ENCODE measurements at places on chromosomes 4 and X.

DNA sequence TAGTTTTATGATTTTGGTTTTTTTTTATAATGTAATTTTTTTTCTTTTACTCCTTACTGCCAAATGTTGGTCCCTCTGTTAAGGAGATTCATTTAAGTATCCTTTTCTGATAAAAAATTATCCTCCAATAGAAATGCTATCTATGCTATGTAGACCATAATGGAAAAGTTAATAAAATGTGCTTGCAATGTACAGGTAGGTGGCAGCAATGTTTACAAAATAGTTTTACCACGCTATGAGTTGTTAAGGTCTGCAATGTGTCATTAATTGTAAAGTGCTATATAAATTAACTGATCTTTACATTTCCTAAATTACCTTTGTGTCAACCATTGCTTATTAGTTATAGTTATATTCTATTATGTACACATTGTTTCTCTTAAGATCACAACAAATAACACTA lies 3.8 kb upstream of the CENPC start:
- DNase-seq, result no peak

- no peak for DNase-seq
Measured at GRCh38 chr4:152150214-152150613, 385.7 kb downstream of the FBXW7 start.

- no peak for DNase-seq
Measured at GRCh38 chr4:177285953-177286352, 23.7 kb upstream of the NEIL3 start.

DNA sequence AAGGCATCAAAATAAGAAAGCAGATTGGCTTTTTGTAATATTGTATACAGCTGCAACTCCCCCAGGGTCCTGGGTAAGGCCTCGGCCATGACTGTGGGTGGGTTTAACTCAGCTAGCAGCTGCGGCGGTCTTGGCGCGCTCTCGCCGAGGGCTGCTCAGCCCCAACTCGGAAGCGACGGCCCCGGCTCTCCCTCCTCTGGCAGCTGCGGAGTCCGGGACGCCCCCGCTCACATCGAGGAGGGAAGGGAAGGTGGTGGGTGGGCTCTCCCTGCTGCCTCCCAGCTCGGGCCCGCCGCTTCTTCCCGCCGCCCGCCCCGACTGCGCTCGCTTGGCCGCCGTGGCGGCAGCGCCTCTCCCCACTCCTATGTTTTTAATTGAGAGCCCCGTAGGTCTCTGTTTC lies 51.2 kb downstream of the GPR50 start:
- no peak for DNase-seq

GRCh38 chr4:169458575-169458974 lies 153.8 kb downstream of the NEK1 start:
- DNase-seq, result no peak

DNA sequence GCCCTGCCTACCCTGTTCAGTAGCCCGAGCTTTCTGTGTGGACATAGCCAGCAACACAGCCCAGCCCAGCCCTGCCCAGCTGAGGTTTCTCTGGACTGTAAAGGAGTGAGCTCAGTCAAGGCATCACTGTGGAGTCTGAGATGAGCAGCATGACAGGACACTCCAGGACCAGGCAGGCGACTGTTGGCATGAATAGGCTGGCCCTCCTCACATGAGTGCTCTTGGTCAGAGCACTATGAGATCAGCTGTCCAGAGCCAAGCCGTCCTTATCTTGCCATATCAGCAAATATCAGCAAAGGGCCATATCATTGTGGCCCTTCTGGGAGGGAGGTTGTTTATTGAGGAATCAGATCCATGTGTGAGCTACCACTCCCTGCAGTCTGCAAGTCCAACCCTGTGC lies 30.9 kb downstream of the REELD1 start:
- DNase-seq, result no peak

DNA sequence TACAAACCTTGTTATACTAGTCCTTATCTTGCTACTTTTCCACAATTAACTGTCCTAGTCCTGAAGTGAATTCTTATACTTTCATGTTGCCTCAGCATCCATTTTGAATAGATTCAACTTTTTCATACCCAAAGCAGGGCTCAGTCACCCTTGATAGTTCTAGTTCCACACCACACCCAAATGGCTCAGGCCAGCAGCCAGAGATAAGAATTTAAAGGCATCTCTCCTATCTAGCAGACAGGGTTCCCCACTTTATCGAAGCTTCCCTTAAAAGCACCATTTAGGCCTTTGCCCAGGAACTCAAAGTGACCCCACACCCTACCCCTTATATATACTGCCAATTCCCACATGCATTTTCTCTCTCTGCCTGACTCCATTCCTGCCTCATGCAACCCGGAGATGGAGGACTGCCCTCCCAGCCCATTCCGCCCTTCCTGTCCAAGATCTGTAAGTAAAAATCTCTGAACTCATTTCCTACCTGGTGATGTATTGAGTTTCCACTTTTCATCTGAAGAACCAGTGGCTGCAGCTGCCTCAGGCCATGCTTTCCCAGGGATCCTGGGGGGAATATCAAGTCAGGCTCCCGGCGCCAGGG lies 63.7 kb upstream of the TXK start:
- no peak for DNase-seq

GRCh38 chr4:124596816-124597215 lies 115.7 kb downstream of the ANKRD50 start:
- DNase-seq, result no peak

DNA sequence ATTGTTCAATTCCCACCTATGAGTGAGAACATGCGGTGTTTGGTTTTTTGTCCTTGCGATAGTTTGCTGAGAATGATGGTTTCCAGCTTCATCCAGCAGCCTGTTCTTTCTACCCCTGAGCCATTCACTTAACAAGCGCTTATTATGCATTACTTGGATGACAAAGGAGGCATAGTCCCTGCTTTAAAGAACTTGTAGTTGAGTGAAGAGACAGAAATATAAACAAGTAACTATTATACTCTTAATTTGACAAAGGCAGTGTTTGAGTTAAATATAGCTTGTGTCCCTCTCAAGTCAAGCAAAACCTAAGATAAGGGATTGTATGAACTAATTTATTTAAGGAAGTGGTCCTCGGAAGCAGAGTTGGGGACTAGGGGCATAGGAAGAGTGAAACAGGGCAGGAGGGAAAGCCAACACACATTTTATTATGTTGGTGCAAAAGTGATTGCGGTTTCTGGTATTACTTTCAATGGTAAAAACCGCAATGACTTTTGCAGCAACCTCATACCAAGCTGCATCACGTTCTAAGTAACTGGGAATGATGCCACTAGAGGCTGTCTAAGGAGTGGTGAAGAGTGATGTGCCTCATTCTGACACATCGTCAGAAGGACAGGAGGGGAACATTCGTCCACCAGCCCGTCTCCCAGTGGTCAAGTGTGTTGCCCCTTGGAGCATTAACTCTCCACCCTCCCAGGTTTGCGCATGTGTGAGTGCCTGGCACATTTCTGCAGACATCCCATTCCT lies 41.8 kb downstream of the QDPR start:
- DNase-seq, result no peak

DNA sequence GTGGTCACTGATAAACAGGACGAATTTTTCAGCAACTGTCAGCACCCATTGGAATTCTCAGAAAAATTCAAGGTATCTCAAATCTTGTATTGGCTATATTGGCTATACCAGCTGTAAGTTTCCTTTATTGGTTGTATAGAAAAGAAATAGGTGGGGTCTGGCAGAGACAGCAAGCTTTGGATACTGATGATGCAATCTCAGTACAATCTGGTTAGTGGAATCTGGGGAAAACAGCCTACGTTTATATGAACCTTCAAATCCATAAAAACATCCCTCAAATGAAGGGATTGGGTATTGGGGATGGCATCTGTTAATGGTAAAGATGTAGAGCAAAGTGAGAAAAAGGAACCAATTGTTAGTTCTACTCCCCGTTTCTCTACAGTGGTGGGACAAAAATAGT lies 76.4 kb upstream of the MBNL3 start:
- DNase-seq, result no peak

GRCh38 chr4:179927473-179927872 lies 2315.7 kb upstream of the TENM3 start:
- no peak for DNase-seq

DNA sequence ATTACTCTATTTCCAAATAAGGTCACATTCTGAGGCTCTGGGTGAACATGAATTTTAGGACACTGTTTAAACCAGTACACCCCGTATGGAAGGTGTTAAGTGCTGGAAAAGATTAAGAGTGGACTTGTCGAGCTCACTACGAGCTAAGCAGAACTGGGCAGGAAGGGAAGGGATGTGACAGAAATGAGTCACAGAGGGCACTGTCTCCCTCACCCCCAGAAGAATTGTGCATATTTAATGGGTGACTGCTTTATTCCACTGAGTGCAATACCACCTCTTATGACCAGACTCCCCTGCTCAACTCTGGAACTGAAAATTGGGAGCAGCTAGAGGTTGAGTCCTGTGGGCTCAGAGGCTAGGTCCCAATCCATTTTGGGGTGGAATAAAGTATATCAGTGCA lies 187.4 kb upstream of the RPS6KA3 start:
- DNase-seq, result no peak

DNA sequence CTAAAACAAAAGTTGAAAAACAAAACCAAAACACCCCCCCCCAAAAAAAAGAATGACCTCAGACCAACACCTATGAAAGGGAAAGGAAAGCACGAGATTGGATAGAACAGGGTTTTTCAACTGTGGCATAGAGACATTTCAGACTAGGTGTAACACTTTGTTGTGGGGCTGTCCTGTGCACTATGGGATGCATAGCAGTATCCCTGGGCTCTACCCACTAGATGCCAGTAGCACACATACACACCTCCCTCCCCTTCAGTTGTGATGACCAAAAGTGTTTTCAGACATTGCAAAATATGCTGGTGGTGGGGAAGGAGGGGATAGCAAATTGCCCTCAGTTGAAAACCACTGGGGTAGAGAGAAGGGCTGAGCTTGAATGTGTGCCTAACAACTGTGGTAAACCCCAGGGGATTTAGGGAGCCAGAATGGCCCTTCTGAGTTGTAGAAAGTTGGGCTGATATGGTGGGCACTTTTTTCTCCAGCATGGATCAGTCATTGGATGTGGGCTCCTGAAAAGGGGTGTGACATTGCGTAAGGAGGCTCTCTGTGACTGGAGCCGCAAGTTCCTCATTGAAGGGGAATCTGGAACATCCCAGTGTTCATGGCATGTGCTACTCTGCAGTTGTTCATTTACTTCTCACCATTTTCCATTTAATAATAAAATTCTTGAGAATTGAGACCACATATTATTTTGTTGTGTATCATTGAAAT lies 8.8 kb upstream of the GEMIN8 start:
- DNase-seq, result no peak

DNA sequence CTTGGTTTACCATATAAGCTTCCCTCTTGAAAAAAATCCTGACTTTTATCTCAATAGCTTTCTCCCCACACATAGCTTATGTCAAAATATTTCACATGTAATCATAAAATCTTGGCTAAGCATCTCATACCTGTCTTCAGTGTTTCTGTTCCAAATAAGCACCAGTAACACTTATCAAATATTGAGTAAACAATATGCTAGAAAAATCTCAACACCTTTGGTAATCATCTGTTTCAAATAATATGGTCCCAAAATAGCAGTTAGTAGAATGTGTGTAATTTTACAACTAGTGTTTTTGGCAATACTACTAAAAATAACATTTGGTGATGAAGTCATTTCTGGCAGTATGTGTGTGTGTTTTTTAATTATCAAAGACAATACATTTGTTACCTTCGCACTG lies 2138.2 kb downstream of the PCDH7 start:
- DNase-seq, result no peak

DNA sequence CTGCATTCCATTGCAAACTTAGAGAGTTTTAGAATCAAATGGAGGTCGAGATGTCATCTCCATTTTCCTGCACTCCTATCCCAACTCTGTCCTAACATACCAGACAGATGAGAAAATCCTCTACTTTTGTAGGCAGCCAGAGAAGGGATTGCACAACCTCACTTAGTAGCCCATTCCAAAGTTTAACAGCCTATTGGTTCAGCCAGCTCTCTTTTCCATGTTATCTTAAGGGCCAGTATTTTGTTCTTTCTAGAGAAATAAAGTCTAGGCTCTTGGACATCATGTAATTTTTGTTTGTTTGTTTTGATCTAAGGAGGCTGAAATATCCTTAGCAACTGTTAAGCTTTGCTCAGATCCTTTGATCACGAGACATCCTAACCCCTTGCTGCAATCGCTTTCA lies 173.0 kb downstream of the COX18 start:
- DNase-seq, result no peak

DNA sequence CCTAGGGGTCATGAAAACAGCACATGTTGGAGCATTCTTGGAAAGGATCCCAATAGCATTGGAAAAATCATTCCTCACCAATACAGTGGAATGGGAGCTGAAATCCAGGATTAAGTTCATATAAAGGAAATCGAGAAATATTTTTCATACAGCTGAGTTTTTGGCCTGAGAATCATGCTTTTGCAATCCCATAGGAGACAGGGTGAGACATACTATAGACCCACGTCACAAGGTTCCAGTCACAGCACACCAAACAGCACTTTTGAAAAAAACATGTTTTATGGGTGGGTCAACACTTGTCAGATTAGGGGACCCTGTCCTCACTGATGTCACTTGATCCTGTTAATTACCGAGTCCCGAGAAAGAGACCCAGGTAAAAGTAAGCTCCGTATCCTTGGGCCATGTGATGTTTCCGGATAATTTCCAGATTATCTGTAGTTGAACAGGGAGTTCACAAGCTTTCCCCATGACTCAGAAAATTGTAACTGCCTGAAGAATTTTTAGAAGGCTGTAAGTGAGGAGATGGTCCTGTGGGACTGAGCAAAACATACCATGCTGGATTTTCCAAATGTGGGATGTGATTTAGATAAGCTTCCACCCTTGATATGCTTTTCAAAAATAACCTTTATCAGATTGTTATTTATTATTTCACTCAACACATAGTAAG lies 80.9 kb upstream of the TLR3 start:
- DNase-seq, result no peak

DNA sequence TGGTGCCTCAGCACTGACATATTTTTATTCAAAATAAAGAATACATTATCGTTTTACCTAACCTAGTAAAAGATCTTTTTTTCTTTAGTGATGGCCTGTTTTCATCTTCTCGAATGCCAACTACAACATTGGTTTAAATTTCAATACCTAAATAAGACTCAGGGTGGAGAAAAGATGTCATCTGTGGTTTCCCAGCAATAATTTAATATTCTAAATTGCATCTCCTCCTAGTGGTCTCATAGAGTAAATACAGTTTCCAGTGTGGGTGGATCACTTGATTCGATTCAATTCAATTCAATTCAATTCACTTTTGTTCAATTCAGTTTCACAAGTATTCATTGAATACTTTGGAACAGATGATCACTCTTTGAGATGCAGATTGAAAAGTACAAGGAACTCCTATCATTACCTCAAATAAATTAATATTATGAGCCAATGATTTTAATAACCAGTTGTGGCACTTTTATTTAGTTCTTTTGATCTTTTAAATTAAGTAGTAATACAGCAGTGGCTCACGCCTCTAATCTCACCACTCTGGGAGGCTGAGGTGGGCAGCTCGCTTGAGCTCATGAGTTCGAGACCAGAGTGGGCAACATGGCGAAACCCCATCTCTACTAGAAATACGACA lies 427.2 kb downstream of the FAT4 start:
- DNase-seq, result no peak

All from activated CD8-positive, alpha-beta memory T cell treated with anti-CD3 and anti-CD28 coated beads, Interleukin-2, amount 50 U/mL, for 48 hours (primary cell).